Fibroblast of lung (primary cell): ENCODE measurements at places on chromosomes 6 and 20.
A peak's percentile ranks its signal among the peaks of the same experiment; 100 is the strongest.

GRCh38 chr20:48862279-48862678 is 34.5 kb upstream of the PREX1 start:
- H3K27ac ChIP-seq: no peak overlapping the region
- H3K36me3 ChIP-seq: no peaks in the 10 kb centered on the region
- peaks cover 13% of the 10 kb centered on the region for H3K27me3 ChIP-seq
- no peaks in the 10 kb centered on the region for H3K4me1 ChIP-seq
- no peak overlapping the region for H3K4me3 ChIP-seq
- no peak for DNase-seq

DNA sequence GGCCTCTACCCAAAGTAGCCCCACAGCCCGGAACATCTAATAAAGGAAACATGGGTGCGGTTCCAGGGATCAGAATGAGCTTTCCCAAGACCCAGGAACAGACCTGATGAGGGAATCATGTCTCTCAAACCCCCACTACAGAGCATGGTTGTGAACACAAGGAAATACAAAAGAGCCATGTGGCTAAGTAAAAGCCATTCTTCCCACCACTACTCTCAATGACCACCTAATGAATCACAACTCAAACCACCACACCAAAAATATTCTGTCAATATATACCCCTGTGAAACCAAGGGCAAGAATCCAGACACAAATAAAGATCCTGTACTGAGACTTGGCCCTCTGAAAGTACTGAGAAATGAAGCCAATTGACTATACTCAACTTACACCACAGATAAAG is 20.9 kb upstream of the COL21A1 start:
- no peak for DNase-seq
- H3K27me3 ChIP-seq: no peaks in the 10 kb centered on the region
- H3K27ac ChIP-seq: no peak overlapping the region
- H3K4me3 ChIP-seq: no peak overlapping the region
- no peaks in the 10 kb centered on the region for H3K4me1 ChIP-seq
- no peaks in the 10 kb centered on the region for H3K36me3 ChIP-seq

DNA sequence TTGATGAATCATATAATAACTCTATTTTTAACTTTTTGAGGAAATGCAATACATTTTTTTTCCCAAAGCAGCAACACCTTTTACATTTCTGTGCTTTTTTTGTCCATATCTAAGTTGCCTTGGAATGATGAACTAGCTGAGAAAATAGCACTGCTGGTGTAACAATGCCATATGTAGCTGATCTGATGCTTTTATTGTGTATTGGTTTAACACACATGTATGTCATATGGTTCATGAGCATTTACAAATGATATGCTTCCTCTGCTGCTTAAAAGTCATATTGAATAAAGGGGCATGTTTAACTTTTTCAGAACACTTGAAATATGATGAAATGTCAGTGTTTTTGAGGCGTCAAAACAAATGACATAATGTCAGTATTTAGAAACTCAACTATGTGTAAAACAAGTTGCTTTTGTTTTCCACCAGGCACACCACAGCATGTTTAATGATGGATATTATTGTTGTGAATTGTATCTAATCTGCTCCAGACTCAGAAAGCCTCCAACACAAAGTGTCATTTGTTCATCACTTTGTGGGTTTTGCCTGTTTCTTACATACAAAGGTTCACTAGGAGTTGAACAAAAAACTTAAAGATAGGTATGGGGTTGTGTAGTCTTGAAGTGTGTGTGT is 775.8 kb upstream of the FLRT3 start:
- DNase-seq: no peak
- no peaks in the 10 kb centered on the region for H3K27me3 ChIP-seq
- H3K4me3 ChIP-seq: no peak overlapping the region
- no peaks in the 10 kb centered on the region for H3K36me3 ChIP-seq

DNA sequence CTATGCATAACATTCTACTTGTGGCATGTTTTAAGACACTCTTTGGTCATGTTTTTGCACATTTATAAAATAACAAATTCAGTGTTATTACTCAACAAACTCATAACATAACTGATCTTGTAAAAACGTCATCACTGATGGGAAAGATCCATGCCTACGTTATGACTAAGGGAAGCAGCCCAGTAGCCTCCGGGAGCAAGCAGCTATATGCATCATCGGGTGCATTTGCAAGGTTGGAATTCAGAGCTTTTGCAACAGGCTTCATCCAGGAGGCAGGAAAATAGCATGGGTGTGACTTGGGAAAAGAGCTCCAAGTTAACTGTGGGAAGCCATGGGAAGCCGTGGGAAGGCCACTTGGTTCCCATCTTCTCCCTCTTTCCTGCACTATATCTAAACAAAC is 271.6 kb upstream of the SGK1 start:
- peak overlapping the region; percentile 89 for H3K27ac ChIP-seq
- no peaks in the 10 kb centered on the region for H3K27me3 ChIP-seq
- DNase-seq: peak; percentile 99
- no peaks in the 10 kb centered on the region for H3K36me3 ChIP-seq
- H3K4me1 ChIP-seq: peaks cover 6% of the 10 kb centered on the region
